ENCODE measurements at places on chromosomes 2 and 18.

DNA sequence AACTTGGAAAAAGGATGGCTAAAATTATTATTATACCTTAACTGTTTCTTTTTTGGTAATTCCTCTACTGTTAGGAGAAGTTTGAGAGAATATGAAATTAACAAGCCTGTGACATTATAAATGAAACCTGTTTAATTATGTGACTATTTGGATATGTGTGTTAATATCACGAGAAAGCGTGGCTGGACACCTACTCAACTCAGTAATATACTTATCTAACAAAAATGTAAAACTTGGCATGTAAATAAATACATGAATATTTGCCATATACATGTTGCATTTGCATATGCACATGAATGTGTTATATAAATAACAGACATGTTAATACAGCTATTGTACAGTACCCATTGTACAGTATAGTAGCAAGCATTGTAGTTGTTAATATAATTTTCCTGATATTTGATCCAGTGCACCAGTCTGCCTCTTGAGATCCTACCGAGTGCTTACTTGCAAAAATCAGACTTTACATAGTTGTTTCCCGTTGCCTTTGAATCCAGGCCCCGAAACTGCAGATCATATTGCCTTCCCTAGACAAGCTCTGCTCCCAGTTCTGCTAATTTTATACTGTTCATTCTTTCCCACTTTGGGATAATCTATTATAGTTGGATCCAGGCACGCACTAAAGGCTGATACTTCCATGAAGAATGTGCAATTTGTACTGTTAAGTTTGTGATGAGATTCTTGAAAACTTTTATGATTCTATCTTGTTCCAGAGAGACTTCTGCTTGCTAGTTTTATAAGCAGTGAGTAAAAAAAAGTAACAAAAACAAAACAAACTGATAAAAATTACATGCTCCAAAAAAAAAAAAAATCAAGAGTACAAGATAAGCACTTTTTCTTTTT lies 395.6 kb downstream of the ARHGAP15 start:
- no peak for DNase-seq

DNA sequence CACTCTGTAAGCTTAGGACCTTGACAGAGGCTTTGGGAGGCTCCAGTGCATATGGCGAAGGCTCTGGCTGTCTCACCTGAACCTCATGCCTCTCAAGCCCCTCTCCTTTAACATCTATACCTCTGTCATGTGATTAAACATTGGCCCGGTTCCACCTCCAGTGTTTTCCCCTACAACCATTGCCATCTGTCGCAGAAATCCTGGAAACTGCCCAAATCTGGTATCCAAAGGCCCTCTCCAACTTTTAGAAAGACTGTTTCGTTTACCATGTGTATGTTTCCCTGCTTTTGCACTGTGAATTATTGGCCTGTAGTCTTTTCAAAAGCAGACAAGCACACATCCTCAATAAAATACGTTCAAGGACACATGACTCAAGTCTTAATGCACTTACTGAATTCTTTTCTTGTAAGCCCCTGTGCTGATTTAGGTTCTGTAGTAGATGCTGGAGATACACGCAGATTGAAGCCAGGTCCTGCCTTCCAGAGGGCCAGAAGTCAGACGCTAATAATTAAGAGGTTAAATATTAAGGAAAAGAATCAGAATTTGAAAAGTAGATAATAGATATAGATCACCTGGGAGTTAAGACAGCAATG lies 386.4 kb upstream of the SLC14A2 start:
- DNase-seq = no peak

- no peak for DNase-seq
Observed at GRCh38 chr2:23053601-23054000, 331.4 kb upstream of the KLHL29 start.

GRCh38 chr2:173221937-173222594 lies 132.6 kb upstream of the CDCA7 start:
- DNase-seq = no peak

DNA sequence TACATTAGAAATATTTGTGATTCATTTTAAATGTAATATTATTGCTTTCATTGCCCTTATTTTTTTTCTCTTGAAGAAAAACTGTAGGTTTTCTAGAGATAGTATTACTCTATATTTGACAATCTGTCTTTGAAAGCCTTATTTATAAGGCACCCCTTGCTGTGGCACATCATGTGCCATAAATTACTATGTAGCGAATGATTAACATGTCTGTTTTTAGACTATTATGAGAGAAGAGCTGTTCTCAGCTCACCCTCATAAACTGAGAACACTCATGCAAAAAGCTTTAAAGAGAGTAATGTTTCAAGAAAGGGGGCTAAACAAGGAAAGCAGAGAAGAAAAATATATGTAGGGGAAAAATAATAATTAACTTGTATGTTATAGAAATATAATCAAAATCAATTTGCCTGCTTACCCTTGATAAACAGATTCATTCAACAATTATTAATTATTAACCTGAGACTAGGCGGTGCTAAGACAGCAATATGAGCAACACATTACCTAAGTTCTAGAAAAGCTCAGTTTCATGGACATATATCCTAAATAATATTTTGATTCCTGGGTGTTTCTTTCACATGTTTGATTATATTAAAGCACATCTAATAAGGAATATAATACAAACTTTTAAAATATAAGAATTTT lies 69.0 kb downstream of the RAB3GAP1 start:
- no peak for DNase-seq

DNA sequence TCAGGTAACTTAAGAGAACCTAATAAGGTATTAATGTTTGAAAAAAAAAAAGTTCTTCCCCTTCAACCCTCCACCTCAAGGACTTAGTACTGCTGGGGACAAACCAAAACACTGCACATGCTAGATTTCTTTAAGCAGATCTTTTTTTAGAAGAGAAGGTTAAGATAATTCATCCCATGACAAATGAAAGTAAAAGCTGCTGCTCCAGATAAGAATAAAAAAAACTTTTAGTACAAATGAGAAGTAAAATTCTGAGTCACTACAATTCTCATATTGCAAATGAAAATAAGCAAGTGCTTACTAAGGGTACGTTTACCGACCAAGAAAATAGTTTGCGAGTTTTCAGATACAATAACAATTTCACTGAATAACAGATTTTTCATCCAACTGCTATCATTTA lies 8.9 kb downstream of the STAM2 start:
- no peak for DNase-seq

GRCh38 chr2:119425620-119426395 lies 5.8 kb upstream of the TMEM37 start:
- no peak for DNase-seq

DNA sequence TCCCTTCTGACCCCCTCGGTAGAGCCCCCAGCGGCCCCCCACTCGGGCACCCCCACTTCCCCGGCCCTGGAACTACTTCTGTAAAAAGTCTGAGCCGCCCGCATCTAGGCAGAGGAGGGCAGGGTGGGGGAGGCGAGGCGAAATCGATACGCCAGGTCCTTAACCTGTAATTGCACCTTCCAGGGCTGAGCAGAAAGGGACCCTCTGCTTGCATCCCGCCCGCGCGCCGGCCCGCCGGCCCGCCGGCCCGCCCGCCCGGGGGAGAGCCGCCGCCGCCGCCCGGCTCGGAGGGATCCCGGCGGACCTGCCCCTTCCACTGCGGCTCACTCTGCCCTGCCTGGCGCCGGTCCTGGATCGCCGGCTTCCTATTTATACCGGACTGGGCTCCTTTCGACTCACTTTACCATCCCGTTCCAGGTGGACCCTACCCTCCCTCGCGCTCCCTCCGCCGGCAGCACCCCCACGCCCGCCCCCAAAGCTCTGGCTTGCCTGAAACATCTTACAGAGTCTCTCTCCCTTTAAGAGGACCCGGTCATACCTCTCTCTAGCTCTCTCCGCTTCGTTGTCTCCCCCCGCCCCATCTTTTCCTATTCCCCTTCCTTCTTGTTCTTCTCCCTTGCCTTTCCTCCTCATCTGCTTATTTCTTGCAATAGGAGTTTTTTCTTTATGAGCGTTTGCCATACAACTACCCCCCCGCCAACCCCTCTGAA lies 797 bp downstream of the KLHL14 start:
- DNase-seq = no peak

- DNase-seq = no peak
Observed at GRCh38 chr2:67400560-67401485, 3.7 kb downstream of the ETAA1 start.

DNA sequence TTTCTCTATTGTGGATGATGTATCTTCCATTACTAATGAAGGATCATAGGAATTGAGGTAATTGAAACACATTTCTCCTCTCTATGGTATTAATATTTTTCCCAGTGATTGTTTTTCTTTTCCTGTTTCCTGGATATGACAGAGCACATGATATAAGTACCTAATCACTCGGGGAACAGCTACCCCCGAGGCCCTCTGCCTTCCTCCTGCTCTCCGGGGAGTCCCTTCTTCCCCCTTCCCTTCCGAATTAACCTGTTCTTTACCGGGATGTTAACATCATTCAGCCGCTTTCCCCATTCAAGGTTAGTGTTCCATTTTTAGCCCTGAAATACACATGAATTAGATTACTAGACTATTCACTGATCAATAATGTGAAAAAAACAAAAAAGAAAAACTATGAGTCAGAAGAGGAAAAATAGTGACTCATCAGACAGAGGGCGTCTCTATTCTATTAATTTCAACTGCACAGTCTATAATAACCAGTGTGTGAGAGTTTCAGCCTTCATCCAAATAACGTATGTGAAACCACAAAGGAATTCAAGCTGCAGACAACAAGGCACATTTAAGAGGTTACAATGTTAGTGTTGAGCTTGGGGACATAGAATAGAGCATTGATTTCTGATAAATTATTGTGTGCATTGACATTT lies 450.8 kb downstream of the DLGAP1 start:
- DNase-seq = no peak

- no peak for DNase-seq
Observed at GRCh38 chr2:238774980-238775509, 72.8 kb upstream of the TWIST2 start.

DNA sequence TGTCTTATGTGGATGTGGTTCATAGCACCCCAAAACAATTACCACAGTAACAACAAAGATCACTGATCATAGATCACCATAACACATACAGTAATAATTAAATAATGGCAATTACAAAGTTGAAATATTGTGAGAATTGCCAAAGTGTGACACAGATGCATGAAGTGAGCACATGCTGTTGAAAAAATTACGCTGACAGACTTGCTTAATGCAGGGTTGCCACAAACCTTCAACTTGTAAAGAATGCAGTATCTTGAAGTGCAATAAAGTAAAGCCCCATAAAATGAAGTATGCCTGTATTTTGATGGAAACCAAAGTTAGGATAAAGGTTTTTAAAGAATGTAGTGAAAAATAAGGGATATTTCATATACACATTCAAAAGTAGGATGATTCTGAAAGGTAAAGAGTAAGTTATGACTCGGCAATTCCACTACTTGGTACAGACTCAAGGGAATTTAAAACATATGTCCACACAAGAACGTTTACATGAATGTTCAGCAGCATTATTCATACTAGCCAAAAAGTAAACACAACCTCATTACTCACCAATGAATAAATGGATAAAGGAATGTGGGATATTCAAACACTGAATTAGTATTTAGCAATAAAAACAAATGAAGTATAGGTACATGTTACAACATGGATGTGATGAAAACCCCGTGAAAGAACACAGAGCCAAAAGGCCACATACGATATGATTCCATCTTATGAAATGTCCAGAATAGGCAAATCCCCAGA lies 61.6 kb downstream of the SCN9A start:
- no peak for DNase-seq

DNA sequence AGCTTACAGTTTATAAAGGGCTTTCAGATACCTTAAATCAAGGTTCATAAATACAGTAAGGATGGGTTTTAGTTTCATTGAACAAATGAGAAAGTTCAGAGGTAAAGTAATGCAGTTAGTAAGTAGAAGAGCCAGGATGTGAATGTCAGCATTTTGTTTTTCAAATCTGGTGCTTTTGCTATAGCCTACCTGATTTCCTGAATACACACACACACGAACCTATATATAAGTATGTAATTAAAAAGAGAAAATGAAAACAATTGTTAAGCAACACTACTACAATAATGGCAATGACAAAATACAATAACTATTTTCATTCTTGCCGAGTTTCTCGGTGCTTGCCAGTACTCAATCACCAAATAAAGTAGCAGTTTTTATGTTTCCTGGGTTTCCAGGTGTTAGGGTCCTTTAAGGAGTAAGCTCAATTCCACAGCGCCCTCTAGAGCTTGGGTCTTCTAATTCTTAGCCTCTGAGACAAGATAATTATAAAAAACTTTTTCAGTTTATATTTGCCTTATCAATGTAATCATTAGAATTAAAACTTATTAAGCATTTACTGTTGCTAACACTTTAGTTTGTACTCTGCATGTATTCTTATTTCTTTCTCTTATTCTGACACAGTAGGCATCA lies 512.9 kb upstream of the ACVR2A start:
- peak; percentile 66 for DNase-seq

DNA sequence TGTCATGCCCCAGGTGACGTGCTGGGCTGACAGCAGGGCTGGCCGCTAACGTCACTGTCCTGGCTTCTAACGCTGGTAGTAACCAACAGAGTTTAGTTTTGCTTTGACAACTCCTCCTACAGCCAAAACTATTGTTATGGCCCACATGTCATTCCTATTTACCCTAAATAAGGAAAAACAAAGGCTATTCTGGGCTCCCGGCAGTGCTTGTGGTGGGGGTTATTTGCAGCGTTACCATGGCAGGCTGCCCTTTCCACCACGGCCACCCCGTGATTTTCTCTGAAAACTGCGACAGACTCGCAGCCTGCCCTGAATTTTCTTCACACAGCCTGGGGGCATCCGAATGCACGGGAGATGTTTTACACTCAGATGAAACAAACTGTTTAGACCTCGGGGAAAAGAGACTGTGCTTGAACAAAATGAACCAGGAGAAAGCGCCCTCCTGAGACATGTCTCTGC lies 115.2 kb downstream of the FAM210A start:
- no peak for DNase-seq

GRCh38 chr2:157611726-157612125 lies 16.9 kb downstream of the ACVR1C start:
- DNase-seq = no peak

GRCh38 chr18:60372596-60372995 lies at the start of gene MC4R:
TSS of gene MC4R (minus strand) at chr18:60372775. CDS start at chr18:60372349, 426 bp downstream.
- DNase-seq = no peak

DNA sequence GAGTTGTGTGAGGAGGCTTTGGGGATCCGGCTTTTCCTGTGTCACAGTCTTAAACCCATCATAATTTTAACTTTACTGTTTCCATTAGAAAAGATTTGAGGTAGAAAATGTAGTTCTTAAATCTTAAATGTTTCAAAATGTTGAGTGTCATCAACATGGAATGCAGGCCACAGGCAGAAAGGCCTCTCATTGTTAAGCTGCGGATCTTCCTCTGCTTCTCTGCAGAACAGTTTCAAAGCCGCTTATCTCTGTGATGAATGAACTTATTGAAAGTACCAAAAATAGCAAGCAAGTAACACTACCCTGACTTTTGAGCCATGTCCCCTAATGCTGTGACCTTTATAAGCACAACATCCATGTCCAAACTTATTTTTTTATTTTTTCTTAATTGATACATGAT lies 1645.8 kb downstream of the DPP10 start:
- no peak for DNase-seq

- no peak for DNase-seq
Observed at GRCh38 chr2:23497063-23497462, 112.1 kb downstream of the KLHL29 start.
